ENCODE measurements at places on chromosomes 7 and 10.

DNA sequence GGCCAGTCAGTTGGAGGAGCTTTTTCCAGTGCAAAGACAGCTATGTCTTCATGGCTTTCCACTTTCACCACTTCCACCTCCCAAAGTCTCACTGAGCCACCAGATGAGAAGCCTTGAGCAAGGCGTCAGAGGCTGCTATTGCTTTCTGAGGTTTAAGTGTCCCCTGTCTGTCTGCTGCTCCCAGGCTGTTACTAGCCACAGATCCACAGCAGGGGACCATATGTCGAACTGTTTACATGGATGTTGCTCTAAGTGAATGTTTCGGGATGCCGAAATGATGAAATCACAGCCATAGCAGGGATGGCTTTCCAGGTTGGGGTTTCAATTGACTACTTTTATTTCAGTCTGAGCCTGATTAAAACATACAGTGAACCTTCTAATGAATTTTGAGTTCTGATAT is 88.5 kb downstream of the AVL9 start:
- no peak for DNase-seq

DNA sequence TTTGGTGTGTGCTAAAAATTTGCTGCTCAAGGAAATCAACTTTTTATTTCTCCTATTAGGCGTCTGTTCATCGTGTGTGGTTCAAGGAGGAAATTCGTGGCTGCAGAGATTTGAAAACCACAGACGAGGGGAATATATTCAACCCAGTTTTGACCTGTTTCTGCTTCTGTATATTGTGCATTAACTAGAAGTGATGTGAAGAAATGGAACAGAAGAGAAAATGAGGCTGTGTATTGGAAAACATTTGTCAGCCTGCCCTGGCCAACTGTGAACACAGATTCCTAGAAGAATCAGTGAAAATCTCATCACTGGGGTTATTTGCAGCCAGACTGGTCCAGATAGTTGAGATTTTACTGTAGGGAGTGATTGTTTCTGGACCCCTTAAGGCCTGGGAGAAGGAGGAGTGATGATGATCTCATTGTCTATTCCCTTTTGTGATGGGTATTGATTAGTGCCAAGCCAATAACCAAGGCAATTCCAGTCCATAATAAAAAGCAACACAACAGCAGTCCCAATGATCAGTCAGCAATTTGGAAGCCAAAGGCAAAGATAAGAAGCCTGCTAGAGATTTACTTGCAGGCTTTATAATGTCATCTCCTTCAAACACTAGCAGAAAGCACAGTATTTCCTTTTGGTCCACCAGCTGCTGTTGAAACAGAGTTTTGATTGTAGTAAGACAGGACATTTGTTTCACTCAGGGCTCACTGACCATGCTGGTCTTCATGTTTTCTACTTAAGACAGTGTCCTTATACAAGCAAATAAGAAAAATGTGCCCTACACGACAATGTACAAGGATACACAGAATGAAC is 339.4 kb downstream of the PRPF18 start:
- DNase-seq = no peak

DNA sequence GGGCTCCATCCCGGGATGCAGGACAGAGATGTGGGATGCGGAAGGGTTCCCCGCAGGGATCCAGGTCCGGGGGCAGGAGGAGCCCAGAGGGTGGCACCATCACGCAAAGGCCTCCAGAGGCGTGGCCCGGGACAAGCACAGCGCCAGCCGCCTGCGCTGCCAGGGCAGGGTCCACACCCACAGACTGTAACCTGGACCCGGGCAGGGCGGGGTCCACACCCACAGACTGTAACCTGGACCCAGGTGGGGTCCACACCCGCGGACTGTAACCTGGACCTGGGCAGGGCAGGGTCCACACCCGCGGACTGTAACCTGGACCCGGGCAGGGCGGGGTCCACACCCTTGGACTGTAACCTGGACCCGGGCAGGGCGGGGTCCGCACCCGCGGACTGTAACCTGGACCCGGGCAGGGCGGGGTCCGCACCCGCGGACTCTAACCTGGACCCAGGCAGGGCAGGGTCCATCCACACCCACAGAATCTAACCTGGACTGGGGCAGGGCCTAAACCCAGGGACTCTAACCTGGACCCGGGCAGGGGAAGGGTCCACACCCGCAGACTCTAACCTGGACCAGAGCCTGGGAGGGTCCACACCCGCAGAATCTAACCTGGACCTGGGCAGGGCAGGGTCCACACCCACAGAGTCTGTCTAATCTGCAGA is 37.5 kb upstream of the SUN1 start:
- DNase-seq = no peak

DNA sequence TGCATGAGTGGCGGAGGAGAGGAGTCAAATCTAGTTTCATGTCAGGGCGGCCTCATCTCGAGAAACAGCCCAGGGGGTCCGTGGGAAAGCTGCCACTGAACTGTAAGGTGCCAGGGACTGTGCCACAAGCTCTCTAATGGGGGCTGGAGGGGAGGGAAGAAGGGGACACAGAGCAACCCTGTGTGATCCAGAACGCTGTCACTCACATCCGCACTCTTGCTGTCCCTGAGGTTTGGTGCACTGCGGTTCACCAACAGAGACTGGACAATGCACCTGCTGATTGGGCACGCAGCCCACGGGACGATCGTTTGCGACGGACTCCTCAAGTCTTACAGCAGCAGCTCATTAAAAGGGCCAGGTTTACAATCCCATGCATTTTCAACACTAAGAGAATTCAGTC is 47.7 kb downstream of the AMZ1 start:
- DNase-seq = no peak

- no peak for DNase-seq
Observed at GRCh38 chr7:6416516-6417145, 31.1 kb downstream of the DAGLB start.

DNA sequence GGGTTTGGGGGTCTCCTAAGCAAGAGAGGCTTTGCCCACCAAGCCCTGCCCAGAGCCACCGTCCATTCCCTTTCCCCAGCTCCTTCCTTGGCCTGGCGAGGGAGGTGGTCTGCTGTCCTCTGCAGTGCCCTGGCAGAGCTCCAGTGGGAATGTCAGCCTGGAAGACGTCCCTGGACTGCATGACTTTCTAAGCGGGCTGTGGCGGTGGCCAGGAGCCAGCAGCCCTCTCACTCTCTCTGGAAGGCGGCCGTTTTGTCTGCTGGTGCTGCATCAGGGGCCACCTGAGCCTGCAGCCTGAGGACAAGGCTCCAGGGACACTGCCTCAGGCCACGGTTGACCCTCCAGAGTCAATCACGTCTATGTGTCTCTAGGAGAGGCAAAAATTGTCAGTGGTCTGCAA is 271.0 kb downstream of the SKAP2 start:
- DNase-seq = no peak

GRCh38 chr10:121572859-121573537 is 25.2 kb downstream of the FGFR2 start:
- DNase-seq = no peak

DNA sequence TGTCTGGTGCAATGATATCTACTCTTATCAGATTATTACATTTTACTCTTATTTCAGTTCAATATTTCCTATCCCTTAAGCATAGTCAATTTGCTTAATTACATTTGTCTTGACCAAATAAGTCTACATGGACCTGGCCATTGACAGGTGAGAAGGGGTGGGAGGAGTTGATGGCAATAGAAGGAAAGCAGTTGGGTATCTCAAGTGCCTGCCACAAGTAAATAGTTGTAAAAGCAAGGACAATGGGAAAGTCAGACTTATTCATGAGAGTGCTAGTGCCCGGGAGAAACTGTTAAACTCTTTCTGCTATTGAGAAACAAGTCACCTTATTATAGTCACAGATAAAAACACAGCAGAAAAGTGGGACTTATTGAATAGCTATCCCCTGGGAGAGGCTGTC is 32.4 kb upstream of the HGF start:
- no peak for DNase-seq

GRCh38 chr7:110442381-110442837 is 648.5 kb upstream of the LRRN3 start:
- DNase-seq = no peak

GRCh38 chr10:106775127-106775526 is 389.4 kb downstream of the SORCS1 start:
- no peak for DNase-seq

- no peak for DNase-seq
Observed at GRCh38 chr10:93150289-93150688, 76.6 kb downstream of the CYP26A1 start.

DNA sequence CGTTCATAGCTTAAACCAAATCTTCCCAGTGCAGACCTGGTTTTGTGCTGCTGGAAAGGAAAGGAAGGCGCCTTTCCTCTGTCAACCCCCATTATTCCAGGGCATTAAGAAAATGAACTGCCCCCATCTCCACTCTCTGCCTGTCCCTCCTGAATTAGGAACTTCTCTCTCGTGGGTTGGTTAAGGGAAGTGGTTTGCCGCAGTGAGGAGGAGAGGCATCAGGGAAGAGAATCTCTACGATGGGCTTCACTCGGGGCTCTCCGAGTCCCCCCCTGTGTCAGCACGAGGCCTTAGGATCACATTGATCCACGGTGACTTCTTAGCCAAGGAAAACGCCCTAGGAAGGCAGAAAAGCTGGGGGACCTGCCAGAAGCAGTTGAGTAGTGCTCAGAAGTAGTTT is 53.9 kb upstream of the LYZL2 start:
- no peak for DNase-seq

DNA sequence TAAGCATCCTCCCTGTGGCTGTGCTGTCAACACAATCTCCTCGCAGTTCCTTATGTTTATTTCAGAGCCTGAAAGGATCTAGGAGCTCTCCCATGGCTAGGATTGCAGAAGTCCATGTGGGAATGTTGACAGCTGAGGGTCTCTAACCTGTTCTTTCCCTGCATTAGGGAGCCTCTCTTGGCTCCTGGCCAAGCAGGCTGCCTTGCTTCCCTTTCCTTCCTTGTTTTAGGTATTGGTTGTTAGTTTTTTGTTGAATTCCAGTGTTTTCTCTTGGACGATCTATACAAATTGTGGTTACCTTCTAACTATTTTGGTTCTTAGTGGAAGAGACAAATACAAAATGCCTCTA is 171.8 kb downstream of the MLLT10 start:
- DNase-seq = no peak

DNA sequence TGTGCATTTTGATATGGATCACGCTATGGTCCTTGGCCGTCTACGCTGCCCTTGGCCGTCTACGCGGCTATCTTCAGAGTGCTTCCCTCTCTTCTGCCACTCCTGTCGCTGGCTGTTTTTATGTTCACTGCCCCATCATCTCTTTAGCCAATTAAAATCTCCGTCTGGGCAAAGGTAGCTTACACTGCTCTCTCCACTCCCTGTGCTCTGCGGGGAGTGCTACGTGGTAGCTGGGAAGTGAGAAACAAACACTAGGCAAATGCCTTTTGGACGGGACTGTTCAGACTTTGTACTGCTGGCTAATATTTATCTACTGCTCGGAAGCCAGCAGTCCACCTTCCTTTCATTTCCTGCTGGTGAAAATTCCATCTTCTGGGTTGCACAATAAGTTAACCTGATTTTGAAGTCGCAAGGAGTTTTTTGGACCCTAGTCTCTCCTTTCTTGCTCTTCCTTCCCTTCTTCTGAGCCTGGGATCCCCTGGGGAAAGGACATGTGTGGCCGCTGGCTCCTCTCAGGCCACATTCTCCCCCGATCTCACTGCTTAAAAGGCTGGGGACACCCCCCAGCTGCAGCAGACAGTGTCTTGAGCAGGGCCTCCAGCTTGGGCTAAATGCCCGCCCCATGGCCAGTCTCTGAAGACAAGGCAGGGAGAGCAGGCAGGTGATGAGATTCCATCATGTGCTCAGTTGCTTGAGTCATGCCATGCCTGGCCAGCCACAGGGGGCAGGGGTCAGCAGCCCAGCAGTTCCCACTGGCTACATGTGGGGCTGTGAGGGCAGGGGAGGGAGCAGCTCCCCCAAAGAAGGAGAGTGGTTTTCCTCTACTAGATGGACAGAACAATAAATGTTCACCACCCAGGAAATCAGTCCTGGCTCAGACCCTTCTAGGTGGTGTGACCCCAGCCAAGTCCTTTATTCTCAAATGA is 25.5 kb upstream of the RBM33 start:
- no peak for DNase-seq

DNA sequence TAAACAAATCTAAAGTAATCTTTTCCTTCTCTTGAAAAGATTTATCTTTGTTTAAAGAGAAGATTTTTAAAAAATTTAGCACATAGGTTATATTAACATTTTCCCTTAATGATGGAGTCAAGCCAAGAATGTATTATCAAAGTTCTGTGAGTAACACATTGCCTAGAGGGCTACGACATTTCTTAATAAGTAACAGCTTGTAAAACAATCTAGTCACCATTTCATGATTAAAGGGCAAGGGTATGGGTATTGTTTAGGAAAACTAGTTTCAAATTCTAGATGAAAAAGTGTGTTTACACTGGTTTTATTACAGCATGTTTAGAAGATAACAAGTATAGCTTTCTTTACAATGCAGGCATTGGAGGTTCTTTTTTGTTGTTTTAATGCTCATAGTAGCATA is 28.6 kb upstream of the LAMB4 start:
- DNase-seq = no peak

GRCh38 chr7:50356212-50356944 is 51.9 kb downstream of the IKZF1 start:
- no peak for DNase-seq

DNA sequence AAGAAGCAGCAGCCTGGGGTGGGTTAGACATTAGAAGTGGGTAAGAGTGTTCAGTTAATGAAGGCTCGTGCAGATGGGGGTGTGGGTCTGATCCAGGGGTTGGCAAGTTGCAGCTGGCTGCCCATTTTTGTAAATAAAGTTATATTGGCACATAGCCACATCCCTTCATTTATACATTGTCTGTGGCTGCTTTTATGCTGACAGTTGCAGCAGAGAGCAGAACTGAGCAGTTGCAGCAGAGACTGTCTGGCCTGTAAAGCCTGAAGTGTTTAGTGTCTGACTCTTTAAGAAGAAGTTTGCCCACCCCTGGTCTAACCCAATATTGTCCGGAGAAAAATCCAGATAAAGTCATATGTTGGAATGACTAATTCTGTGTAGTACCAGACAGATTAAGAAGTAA is 38.1 kb downstream of the GLRX3 start:
- DNase-seq = no peak

DNA sequence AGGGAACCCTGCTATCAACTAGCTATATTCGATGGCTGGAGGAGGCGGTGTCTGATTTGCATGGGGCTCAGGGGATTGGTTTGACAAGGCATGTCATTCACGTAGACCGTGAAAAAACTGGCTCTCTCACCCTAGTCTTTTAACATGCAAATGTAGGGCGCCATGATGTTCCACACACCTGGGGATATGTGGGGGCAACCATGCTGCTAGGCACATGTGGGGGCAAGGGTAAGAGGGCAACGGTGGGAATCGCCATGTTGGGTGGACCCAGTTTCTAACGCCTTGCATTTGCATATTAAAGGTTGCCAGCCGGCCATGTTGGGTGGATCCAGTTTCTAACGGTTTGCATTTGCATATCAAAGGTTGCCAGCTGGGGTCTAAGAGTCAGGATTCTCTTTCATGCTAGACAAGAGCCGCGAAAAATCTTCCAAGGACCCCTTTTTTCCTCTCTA is 419.2 kb upstream of the NFE2L3 start:
- DNase-seq = no peak

DNA sequence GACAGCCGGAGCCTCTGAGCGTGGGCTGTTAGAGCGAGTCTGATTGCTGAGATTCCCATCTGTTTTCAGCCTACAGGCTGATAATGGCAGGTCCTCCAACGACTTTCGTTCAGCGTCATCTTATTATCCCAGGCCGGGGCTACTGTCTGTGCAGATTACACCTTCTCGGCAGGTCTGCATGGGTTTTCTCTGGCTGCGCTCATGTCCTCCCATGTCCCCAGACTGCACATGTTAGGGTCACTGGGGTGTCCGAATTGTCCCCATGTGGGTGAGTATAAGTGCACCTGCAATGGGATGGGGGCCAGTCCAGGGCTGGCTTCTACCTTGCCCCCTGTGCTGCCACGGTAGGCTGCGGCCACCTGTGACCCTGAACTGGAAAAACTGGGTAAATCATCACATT is 257.8 kb downstream of the COBL start:
- no peak for DNase-seq

- no peak for DNase-seq
Observed at GRCh38 chr10:88322324-88323063, 260.6 kb downstream of the RNLS start.

Measured in GOT3 (cell line).